ENCODE measurements at places on chromosomes 7 and 10. TPM values are rescaled to one million over a fixed set of nuclear protein-coding genes. Genes with fewer than 3 reads are reported as not detected.

DNA sequence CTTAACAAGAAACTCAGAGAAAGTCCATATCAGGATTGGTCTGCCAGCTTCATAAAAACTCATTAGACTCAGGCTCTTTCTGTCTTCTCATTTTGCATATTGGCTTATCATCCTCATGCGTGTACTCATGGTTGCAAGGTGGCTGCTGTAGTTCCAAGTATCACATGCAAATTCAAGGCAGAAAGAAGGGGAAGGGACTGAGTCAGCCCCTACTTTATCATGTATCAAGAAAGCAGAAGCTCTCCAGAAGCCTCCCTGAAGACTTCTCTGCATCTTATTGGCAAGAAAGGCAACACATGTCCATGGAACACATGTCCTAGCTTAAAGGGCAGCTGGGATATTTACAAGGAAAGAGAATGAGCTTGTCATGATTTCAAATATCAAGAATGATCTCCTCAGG, 19.4 kb upstream of the EZH2 start:
- DNase-seq: no peak

GRCh38 chr10:78618050-78618449, 450.7 kb upstream of the ZMIZ1 start:
- DNase-seq: no peak

RAMP3 gene
- polyA plus RNA-seq: 5.6 TPM

GDF10 gene
- polyA plus RNA-seq: 0.41 TPM

DNA sequence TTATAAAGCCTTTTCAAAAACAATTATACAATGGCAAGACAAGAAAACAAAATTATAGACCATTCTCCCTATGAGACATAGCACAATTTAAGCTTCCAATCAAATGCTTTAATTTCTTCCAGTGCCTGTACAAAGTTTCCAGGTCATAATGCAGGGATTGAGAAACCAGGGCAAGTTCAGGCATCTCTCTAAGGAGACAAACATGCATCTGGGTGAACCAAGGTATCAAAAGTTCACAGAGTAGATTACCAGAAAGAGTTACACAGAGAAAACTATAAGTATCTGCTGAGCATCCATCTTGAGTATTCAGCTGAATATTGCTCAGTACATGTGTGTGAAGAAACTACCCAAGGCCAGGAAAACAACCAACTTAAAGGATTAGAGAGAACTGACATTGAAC, 89.1 kb downstream of the COL28A1 start:
- no peak for DNase-seq

- no peak for DNase-seq
Measured at GRCh38 chr10:69344591-69345252, 66.4 kb downstream of the HK1 start.

DNA sequence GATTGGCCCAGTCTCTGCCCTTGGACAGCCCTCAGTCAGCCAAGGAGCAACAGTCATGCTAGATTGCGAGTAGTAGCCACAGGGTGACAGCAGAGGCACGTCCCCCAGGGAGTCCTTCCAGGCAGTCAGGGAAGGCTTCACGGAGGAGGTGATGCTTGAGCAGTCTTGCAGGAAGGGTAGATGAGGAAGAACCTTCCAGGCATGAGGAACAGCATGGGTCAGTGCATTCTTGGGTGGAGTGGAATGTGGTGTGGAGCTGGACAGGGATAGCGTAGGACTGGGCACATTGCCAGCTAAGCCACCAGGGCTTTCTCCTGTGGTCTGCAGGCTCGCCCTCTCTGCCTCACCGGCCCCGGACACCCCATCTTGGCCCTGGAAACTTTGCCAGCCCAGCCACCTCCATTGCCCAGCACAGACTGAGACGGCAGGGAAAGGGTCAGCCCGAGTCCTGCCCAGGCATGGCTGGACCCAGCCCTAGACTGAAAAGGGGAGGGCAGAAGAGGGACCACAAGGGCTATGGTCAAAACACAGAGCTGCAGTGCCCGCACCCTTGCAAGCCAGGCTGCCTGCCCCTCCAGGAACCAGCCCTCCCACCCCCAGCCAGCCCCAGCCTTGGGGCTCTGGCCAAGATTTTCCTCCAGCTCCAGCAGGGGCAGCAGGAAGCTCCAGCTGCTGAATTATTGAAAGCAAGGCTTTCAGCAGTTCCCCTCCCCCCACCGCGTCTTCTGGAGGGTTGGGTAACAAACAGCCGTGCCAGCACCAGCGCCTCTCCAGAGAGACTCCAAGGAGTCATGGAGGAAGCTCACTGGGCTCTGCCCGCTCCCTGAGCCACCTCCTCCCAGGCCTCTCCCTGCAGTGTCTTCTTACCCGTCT, 18.7 kb downstream of the SRRM3 start:
- DNase-seq: no peak

GRCh38 chr10:86827639-86828038, 71.2 kb downstream of the BMPR1A start:
- no peak for DNase-seq

DNA sequence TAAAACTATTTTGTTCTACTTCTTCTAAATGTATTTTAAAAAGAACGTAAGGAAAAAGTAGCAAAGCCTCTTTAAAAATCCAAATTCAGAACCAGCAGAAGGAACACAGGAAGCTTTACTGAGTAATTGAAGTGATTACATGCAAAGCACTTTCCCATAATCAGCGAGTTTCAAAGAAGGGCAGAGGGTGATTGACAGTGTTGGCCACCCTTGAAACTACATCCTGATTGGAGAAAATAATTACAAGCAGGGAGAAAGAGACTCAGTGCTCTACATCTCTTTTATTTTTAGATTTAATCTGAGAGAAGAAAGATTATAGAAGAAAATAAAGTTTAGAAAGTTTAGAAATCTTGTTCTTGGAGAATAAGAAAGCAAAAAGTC, 20.3 kb upstream of the HGF start:
- no peak for DNase-seq

DNA sequence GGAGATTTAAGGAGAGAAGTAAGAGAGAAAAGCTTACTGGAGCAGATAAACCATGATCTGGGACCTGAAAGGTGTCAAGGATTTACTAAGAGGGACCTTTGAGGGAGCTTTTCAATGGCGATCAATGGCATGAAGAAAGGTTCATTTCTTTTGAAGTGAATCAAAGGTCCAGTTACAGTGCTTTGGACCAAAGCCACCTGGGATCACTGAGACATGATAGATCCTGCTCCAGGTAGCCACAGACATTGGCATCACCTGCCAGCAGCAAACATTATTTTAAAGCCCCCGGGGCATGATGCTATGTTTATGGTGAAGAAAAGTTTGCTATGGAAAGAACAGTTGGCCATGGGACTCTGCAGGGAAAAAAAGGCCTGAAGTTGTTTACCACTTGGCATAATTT, 109.4 kb downstream of the SLC25A13 start:
- no peak for DNase-seq

GRCh38 chr7:47453093-47454061, 128.5 kb downstream of the TNS3 start:
- DNase-seq: no peak

DNA sequence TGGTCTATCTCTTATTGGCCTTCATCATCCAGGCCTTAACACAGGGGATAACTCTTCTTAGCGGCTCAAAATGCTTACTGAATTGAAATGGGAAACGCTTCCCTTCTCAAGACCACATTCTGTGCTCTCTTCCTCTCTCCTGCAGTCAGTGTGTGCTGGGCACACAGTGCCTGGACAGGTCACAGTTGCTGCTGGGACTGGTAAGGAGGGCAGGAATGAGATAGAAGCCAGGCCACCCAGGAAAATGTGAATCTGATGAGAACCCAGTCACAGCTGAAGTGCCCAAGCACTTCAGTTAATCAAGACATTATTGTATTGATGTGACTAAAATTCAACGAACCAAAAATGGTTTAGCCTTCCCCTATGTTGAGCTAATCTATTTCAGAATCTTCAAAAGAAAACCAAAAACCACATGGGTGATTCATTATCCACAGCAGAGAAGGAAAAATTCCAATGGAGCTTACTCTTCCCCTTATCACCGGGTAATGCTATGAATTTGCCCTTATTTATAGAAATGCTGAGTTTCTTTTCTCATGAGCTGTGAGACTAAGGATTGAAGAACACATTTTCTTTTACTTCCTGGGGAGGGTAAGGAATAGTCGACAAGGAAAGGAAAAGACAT, 41.2 kb upstream of the PLPP4 start:
- DNase-seq: no peak

CCL24 gene
- not detected for polyA plus RNA-seq

H2BK1 gene
- not detected for polyA plus RNA-seq

DNA sequence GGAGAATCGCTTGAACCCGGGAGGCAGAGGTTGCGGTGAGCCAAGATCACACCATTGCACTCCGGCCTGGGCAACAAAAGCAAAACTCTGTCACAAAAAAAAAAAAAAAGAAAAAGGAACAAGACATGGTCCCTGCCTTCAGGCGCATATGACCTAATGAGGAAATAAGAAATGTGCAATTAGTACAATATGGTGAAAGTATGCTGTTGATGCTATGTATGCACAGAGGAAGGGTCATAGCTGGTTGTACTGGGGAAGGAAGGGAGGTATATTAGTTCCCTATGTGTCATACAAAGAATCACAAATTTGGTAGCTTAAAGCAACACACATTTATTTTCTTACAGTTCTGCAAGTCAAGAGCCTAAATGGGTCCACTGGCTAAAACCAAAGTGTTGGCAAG, 97.8 kb upstream of the MPP7 start:
- no peak for DNase-seq

OR2A7 gene
- polyA plus RNA-seq: 1.1 TPM

COL1A2 gene
- 3,136 TPM for polyA plus RNA-seq

AKR1C8 gene
- polyA plus RNA-seq: not detected

GRCh38 chr7:49099587-49100326, 175.4 kb downstream of the CDC14C start:
- DNase-seq: no peak

GRCh38 chr10:23461557-23461956, 22.7 kb downstream of the OTUD1 start:
- DNase-seq: no peak

PTPRN2 gene
- polyA plus RNA-seq: 2.0 TPM

DNA sequence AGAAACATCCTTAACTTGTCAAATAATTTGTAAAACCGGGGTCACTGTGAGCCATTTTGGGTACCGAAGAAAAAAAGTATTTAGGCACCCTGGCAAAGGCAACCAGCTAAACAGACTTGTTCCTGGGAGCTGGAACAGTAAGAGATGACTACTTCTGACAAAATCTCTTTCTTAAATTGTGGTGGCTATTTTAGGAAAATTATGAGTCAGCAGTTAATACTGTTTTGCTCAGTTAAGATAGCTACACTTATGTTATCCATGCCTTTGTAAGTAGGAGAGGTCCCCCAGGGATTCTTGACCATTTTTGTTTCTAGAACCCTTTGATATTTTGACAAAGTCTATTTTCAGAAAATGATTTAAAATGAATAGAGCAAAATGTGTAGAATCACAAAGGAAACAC, 68.7 kb downstream of the TAX1BP1 start:
- no peak for DNase-seq

STRIP2 gene
- polyA plus RNA-seq: 9.3 TPM

DNA sequence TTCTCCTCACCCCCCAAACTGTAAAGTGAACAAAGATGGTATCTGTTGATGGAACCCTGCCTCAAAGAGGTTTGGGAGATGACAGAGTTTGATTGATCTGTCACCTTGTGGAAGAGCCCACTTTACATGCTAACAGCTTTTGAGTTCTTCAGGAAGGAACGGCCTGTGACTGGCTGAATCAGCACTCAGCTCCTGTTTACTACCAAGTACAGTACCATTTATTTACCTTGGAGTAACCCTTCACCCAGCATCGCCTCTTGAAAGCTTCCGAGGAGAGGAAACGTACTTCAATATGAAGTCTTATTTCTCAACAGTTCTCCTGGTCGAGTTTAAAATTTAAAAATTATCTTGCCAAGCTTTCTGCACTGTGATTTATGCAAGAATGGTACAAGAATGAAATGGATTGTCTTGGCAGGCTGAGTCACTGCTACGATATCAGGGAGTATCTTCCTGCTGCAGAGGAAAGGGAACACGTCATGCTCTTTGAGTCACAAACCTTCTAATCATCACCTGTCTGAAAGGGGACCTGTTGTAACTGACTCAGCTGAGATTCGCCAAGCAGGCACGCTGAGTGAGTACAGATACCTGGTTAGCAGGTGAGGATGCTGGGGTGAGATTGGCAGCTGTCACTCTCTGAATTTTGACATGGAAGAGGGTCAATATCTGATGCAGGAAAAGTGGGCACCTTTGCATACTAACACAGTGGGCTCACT, 30.1 kb downstream of the KLF6 start:
- no peak for DNase-seq

TMEM26 gene
- 8.1 TPM for polyA plus RNA-seq

DNA sequence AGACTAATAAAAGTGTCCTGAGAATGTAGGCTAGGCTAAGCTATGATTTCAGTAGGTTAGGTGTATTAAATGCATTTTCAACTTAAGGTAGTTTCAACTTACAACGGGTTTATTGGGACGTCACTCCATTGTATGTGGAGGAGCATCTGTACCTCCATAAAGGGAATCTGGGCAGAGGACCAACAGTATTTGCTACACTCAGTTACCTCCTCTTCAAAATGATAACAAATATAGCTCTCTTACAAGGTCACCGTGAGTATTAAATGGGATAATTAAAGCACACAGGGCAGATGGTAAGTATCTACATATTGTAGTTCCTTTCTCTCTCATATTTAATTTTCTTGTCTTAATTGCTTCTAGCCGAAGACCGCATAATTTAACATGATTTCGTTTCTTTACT, 59.0 kb upstream of the FGL2 start:
- DNase-seq: no peak

GRCh38 chr7:100572949-100573675, 588 bp downstream of the SAP25 start:
- DNase-seq: no peak

MACROH2A2 gene
- polyA plus RNA-seq: 20.5 TPM

DNA sequence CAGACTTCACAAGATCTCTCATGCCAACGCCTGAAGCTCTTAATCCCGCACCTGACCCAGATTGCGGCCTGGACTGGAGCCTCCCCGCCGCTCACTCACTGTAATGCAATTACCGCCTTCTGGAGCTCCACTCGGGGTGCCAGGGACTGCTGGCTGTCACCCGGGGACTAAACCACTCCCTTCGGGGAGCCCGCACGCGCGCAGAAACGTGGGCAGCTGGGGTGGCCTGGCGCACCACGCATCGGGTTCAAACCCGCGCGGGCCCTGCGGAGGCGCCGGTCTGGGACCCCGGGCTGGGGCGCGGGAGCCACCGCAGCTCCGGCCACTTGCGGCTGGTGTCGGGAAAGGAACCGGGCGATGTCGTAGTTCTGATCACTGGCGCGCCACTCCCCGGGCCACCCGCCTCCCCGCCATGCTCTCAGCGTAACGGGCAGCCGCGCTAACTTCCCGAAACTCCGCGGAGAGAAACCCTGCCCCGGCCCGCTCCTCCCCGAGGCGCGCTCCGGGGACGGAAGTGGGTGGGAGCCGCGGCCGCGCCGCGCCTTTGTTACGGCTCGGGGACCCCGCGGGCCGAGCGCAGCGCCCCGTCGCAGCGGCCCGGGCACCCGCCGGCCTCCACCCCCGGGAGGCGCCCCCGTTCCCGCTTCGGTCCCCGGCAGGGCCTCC, 100.3 kb upstream of the SVIL start:
- peak; percentile 67 for DNase-seq

Measured in hindlimb muscle (tissue), 1 donor.